ENCODE measurements at places on chromosomes 5 and 9.

DNA sequence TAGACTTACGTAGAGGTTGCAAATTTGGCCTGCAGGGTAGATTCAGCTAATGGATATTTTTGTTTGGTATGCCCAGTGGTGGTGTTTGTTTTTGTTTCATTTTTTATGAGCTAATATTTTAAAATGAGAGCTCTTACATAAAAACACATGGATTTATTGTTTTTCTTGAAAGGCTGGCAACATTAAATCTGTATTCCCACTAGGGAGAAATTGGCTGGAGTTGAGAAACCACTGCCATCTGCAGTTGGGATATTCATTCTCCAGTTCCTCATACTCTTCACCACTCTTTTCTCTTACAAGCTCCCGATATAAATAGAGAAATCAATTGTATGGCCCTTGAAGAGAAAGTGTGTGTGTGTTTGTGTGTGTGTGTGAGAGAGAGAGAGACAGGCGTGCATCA is 143.3 kb downstream of the ALDH1A1 start:
- no peak for DNase-seq

- no peak for DNase-seq
These were observed 115.4 kb downstream of the MARCHF3 start for GRCh38 chr5:126914801-126915436.

- DNase-seq = no peak
These were observed 63.7 kb downstream of the DENND4C start for GRCh38 chr9:19294219-19294618.

GRCh38 chr9:105832096-105832710 is 137.9 kb downstream of the TMEM38B start:
- DNase-seq = peak; percentile 32

DNA sequence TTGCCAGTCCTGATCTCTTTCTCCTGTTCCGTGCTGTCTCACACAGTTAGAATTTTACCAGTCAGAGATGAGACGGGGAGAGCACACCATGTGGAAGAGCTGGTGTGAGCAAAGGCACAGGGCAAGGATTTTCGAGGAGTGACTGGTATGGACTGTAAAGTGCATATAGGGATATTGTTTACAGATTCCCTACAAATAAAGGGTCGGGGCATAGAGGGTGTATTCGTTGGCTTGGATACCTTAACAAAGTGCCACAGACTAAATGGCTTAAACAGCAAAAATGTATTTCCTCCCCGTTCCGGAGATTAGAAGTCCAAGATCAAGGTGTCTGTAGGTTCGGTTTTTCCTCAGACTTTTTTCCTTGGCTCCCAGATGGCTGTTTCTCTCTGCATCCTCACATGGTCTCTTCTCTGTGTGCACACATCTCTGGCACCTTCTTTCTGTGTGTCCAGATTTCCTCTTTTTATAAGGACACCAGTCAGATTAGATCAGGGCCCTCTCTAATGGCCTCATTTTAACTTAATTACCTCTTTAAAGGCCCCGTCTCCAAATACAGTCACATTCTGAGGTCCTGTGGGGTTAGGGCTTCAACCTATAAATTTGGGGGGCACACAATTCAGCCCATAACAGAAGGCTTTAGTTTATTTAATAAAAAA is 23.4 kb downstream of the CYFIP2 start:
- DNase-seq = no peak

GRCh38 chr9:129330711-129331492 is 152.8 kb upstream of the IER5L start:
- DNase-seq = no peak

DNA sequence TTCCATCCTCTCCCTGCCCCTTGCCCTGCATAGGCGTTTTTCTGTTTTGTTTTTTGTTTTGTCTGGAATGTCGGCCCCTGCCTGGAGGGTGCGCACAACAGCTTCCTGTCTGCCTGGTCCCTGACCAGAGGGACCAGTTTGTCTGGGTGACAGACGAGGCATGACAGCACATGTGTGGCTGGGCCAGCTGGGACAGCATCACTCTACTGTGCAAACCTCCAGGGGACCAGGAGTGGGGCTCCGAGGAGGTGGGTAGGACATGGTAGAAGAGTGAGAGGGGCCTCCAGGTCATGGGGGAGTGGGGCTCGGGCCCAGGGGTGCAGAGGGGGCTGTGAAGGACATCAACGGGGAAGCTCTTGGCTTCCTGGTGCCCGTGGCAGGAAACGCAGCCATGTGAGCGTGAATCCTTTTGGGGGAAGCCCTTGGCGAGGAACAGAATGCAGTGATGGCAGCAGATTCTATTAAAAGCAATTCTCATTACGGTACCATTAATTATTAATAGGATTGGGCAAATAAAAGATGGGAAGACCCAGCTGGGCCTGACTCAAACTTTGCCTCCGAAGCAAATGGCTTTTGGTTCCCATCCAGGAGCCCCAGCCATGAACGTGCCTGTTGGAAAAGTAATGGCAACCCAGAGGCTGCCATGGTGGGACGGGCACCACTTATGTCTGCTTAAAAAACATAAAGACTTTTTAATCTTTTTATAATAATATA is 184.4 kb upstream of the IER5L start:
- DNase-seq = peak; percentile 7

DNA sequence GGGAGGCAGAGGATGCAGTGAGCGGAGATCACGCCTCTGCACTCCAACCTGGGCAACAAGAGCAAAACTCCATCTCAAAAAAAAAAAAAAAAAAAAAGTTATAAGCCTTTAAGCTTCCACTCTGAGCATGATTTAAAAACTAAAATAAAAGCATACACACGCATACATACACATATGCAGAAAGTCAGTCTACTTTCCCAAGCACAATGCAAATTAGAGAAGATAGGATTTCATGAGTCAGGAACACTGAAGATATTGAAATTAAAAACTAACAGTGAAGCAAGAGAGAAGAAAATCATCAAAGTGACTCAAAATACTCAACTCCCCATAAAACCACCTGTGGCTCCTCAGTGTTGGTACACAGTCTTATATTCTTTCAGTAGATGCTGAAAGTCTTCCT is 1009.5 kb upstream of the WWC1 start:
- DNase-seq = no peak

DNA sequence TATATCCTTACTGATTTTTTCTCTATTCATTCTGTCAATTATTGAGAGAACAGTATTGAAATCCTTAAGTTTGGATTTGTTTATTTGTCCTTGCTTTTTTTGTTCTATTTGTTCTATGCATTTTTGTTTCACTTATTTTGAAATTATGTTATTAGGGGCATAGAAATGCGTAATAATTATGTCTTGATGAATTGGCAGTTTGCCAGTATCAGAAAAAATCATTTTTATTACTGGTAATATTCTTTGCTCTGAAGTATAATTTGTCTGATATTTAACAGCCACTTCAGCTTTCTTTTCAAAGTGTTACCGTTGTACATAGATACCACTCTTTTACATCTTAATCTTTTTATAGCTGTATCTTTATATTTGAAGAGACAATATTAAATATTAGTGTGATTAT is 2090.9 kb upstream of the WWC1 start:
- DNase-seq = no peak

- DNase-seq = no peak
These were observed 334.2 kb downstream of the PDE4D start for GRCh38 chr5:59559323-59559722.

DNA sequence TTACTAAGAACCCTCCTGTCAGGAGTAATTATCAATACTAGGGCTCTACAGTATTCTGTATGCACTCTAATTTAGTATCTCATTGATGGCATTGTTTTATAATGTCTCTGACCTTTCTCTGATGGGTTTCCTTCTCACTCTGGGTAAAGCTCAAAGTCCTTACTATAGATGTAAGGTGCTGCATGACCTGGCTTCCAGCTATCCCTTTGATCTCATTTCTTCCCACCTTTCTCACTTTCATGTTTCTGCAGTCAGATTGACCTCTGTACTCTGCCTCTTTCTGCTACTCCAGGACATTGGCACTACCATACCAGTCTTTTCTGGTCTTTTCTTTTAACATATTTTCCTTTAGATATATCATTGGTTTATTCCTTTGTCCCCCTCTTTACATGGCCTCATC is 2332.8 kb upstream of the C9orf72 start:
- no peak for DNase-seq

GRCh38 chr5:55924744-55925143 is 70.0 kb downstream of the IL6ST start:
- DNase-seq = no peak

DNA sequence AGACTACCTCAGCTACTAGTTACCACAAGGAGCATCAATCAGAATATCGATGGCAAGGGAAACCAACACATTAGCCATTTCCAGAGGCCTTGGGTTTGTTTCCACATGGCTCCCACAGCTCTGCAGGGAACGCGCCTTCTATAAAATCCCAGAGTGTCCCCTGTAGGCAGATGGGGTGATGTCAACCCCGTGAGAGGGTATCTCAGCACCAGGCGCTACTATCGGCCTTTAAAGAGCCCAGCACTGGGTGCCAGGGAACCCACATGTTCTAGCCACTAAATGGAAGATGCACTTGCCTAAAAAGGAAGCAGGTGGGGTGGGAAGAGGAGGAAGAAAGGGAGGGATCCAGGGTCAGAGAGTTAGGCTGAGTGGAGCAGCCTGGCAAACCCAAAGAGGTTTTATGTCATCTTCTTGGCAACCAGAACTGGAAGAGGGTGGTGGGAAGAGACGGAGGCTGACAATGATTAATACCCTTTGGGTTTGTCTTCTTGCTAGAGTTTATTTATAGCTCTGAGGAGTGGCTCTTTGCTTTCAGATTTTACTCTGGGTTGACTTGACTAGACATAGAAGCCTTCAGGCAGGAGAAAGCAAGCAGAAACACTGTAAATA is 19.9 kb downstream of the MACROH2A1 start:
- DNase-seq = no peak

- DNase-seq = no peak
These were observed 9.5 kb downstream of the CAVIN4 start for GRCh38 chr9:100587375-100587774.

DNA sequence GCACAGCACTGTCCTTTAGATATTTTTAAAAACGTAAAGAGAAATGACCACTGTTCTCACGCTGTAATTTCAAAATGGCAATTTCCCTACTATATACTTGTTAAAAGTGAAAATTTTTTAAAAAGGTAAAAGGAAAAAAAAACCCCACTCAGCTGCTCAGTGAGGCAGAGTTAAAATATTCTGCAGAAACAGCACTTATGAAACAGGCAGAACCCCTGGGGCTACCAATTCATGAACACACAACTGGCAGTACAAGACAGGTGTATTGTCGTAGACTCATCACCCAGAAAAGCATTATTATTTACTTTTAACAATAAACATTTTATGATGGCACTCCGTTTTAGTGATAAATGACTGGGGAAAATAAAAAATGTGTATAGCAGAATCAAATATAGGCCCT is 1.5 kb upstream of the RASGRF2 start:
- DNase-seq = no peak

GRCh38 chr5:79875230-79875629 is 115.8 kb downstream of the MTX3 start:
- no peak for DNase-seq

GRCh38 chr9:33017283-33018041 is 7.6 kb upstream of the DNAJA1 start:
- DNase-seq = no peak

DNA sequence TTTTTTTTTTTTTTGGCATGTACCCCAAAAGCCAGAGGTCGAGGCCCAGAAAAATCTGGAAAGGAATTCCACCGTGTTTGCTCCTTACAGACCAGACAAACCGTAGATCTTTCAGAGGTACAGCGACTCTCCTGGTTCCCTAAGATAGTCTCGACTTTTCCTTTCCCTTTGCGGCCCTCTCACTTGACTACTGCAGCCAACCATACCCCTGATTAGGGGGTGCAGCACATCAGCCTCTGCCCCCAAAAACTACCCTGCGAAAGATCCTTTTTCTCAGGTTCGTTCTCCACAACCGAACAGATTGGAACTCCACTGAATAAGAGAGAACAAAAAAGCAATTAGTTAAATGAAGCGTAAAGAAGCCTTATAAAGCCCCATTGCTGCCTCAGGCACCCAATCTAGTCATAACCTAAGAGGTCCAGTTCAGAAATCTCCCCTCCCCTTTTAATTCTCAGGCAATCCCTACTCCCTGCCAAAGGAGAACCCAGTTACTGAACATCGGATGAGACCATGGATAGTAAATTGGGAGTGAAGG is 379 bp upstream of the TICAM2 start:
- no peak for DNase-seq

DNA sequence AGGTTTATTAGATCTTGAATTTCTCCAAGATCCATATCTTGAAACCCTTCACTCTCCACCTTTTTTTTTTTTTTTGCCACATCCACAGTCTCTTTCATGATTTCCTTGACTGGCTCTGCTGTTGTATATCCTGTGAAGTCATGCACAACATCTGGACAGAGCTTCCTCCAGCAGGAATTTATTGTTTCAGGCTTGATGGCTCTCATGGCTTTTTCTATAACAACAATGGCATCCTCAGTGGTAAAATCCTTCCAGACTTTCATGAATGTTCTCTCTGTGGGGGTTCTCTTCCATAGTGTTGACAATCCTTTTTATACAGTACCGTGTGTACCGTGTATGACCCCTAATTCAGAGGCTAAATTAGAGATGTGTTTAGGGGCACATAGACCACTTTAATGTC is 24.0 kb downstream of the RANBP17 start:
- no peak for DNase-seq

DNA sequence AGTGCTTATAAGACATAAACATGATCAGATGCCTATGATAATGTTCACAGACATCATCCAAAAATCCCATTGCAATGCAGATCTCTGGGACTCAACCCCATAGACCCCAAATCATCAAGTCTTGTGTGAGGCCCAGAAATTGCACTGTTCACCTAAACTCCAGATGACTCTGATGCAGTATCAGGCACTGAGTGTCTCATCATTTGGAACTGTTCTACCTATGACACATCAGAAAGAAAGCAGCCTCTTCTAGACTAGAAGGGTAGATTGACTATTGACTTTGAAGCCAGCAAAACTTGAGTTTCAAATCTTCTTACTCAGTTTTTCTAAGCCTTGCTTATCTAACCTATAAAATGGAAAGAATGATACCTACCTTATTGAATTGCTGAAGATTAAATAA is 58.7 kb upstream of the PAPPA start:
- no peak for DNase-seq

- no peak for DNase-seq
These were observed 205.6 kb upstream of the CLINT1 start for GRCh38 chr5:158064334-158065123.

DNA sequence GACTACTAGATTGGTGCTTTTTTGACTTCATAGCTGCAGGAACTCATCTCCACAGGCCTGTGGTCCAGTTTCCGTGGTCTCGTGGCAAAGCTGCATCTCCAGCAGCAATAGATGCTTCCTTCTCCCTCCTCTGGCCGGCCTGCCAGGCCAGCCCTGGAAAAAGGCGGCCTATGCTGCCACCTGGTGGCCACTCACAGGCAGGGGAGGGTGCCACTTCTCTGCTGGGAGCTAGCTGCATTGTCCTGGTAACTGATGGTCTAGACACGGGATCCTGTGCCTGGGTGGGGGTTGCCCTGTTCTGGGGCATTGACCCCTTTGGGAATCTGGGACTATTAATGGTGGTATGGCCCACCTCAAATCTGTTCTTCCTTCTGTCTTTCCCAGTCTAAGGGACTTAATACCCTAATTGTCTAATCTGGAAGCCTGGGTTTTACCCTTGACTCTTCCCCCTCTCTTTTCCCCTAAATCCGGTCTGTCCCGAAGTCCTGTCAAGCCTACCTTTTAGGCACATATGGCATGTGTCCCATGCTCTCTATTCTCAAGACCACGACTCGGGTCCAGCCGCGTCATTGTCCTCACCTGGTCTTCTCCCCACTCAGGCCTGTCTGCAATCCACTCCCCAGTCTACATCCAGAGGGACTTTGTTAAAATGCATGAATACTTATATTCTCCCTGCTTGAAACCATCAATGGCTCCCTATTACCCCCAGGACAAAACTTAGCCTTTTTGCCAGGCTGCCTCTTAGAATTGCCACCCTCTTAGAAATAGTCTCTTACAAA is 20.1 kb upstream of the PTGS1 start:
- no peak for DNase-seq

All from NCI-H446 treated with DMSO at 0.1 percent for 48 hours (cell line).